Fibroblast of skin of left quadriceps (primary cell): ENCODE measurements at places on chromosomes 5 and 9.

DNA sequence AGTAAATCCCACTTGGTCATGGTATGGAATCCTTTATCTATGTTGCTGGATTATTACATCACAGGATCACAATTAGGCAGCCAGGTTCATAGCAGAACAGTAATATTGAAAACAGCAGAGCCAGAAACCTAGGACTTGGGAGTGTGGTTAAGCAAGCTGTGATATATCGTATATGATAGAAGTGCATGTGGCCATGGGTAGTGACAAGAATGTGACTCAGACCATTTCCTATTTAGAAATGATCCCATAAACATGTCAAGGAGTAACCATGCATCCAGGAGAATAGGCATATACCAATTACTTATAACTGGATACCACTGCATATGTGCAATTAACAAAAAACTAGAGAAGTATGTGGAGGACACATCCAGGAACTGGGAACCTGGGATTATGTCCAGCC lies 31.2 kb downstream of the AMBP start:
- DNase-seq: peak; percentile 56

GRCh38 chr5:14914623-14915260 lies 43.2 kb upstream of the ANKH start:
- peak; percentile 46 for DNase-seq

- peak; percentile 10 for DNase-seq
Observed at GRCh38 chr9:82882748-82883147, 180.2 kb downstream of the RASEF start.

- DNase-seq: no peak
Observed at GRCh38 chr9:69549310-69550202, 122.6 kb downstream of the APBA1 start.

- no peak for DNase-seq
Observed at GRCh38 chr5:39231705-39232525, 12.6 kb upstream of the FYB1 start.

DNA sequence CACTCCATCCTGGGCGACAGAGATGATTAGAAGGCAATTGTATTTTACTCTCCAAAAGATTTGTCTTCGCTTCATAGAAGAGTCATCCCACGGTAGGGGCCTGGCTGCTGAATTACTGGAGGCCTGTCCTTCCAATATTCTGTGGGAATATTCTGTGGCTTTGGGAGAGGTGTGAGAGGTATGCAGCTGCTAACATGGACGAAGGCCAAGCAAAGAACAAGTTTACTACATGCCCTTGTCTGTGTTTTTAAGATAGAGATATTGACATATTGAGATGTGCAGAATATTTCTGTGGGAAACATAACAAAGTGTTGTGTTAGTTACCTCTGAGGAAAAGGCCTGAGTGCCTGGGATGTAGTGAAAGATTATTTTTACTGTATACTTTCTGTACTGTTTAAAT lies 71.8 kb upstream of the SMIM15 start:
- DNase-seq: no peak

DNA sequence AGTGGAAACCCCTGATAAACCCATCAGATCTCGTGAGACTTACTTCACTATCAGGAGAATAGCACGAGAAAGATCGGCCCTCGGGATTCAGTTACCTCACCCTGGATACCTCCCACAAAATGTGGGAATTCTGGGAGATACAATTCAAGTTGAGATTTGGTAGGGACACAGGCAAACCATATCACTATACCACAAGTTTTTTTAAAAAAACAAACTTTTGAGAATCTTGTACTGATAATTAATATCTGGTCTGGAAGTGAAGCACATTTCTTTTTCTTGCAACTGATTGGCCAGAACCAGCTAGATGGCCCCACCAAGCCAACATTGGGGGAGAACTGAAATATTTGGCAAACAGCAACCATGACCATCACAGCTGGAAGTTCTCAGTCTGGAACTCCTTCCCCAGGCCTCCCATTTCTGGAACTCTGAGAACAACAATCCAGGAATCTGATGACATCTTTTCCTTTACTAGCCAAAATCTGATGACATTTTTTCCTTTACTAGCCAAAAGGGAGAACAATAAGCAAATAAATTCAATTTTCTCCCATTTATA lies 51.8 kb upstream of the CDKN2B start:
- no peak for DNase-seq

- DNase-seq: no peak
Observed at GRCh38 chr5:148928141-148928540, 101.7 kb downstream of the ADRB2 start.

DNA sequence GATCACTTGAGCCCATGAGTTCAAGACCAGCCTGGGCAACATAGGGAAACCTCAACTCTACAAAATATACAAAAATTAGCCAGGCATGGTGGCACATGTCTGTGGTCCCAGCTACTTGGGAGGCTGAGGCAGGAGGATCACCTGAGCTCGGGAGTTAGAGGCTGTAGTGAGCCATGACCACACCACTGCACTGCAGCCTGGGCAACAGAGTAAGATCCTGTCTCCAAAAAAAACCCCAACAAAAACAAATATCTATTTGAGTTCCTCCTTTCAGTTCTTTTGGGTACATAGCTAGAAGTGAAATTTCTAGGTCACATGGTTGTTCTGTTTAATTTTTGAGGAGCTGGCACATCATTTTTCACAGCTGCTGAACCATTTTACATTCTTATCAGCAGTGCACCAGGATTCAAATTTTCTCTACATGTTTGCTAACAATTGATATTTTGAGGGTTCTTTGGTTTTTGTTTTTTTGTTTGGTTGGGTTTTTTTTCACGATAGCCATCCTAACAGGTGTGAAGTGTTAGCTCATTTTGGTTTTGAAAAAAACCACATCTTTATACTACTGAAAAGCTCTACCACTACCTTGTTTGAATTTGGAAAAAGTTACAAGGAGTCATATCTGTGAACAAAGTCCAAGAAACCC lies 176.9 kb upstream of the SLC12A2 start:
- no peak for DNase-seq

DNA sequence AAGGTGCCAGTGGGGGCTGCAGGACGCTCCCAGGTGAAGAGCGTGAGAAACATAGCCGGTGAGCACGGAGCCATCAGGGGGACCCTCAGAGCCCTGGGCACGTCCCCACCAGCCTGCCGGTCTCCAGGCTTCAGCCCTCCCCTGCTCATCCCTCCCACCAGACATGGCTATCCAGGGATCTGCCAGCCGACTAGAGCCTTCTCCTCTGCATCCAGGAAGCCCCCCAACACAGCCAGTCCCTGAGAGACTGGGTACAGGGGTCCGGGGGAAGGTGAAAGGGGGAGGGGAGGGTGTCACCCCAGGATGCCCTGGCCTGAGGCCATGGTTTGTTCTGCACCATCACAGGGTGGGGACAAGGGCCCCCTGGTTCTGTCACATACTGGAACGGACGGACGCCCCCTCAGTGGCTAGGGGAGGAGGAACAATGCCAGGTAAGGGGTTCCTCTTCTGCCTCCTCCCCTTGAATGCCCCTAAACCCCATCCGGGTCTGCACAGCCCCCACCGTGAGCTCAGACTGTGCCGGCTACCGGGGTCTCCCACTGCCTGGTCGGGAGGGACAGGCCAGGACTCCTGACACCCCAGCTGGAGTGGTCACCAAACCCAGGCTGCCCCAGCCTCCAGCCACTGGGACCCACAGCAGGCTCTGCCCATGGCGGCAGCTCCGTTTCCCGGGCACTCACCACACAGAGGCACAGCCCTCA lies 34.3 kb downstream of the NACC2 start:
- DNase-seq: no peak
